ENCODE measurements at places on chromosomes 16 and 17. TPM values are rescaled to one million over a fixed set of nuclear protein-coding genes. Genes with fewer than 3 reads are reported as not detected.

- no peak overlapping the region for H3K27ac ChIP-seq
- no peak overlapping the region for H3K4me3 ChIP-seq
- H3K36me3 ChIP-seq = no peaks in the 10 kb centered on the region
- no peaks in the 10 kb centered on the region for H3K4me1 ChIP-seq
- no peak for DNase-seq
- no peaks in the 10 kb centered on the region for H3K27me3 ChIP-seq
Measured at GRCh38 chr17:1060991-1061390, 64.1 kb downstream of the TIMM22 start.

GRCh38 chr17:67216578-67217320 lies 28.2 kb downstream of the HELZ start:
- DNase-seq = no peak
- H3K27me3 ChIP-seq = no peaks in the 10 kb centered on the region
- H3K27ac ChIP-seq = no peak overlapping the region

Gene TBC1D3H
- not detected for total RNA-seq

DNA sequence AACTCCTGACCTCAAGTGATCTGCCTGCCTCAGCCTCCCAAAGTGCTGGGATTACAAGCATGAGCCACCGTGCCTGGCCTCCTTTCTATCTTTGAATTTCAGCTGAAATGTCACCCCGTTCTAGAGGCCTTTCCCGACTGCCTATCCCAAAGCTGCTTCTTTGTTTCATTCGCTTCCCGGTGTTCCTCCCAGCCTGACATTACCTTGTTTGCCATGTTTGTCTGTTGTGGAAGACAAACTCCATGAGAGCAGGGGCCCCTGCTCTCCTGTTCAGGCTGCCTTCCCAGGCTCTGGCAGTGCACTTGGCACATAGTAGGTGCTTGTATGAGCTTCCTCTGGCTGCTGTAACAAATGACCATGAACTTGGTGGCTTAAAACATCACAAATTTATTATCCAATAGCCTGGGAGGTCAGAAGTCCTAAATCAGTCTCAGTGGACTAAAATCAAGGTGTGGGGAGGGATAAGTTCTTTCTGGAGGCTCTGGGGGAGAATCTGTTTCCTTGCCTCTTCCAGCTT lies 2.6 kb upstream of the CCL22 start:
- no peak overlapping the region for H3K27ac ChIP-seq
- no peaks in the 10 kb centered on the region for H3K27me3 ChIP-seq
- no peak overlapping the region for H3K4me3 ChIP-seq

Measured in GM23338 (cell line).